Astrocyte of the cerebellum (primary cell): ENCODE measurements at places on chromosomes 5 and 9.

- no peak for DNase-seq
Observed at GRCh38 chr5:73564675-73565074, 764 bp downstream of the ANKRA2 start.

DNA sequence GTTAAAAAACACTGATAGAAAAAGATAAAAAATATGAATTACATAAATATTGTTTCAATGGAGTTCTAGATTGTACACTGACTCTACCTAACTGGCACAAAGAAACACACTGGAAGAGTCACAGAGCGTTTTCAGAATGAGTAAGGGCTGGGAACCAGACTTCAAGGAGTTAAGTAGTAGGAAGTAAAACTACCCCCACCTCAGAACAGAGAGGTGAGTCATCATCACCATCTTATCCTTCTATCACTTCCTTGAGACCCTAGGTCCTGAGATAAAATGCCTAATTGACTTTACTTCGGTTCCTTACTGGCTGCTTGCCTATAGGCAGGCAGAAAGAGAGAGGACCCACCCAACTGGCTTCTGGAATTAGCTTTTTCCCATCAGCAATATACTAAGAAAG is 79.7 kb downstream of the ELAVL2 start:
- no peak for DNase-seq

DNA sequence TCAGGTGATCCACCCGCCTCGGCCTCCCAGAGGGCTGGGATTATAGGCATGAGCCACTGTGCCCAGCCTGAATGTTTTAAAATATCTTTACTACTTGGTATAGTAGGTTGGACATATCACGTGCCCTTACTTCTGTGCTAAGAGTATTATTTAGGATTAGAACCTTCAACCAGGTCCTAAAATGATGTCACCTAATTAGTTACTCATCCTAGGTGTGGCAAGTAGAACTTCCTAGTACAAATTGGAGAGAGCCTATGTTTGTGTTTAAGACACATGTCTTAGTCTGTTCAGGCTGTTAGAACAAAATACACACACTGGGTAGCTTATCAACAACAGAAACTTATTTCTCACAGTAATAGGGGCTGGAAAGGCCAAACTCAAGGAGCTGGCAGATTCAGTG is 51.5 kb downstream of the ZFAND5 start:
- no peak for DNase-seq

- no peak for DNase-seq
Observed at GRCh38 chr9:30075451-30076199, 2308.8 kb upstream of the ACO1 start.

- no peak for DNase-seq
Observed at GRCh38 chr5:149363358-149363757, 5.5 kb downstream of the PCYOX1L start.

DNA sequence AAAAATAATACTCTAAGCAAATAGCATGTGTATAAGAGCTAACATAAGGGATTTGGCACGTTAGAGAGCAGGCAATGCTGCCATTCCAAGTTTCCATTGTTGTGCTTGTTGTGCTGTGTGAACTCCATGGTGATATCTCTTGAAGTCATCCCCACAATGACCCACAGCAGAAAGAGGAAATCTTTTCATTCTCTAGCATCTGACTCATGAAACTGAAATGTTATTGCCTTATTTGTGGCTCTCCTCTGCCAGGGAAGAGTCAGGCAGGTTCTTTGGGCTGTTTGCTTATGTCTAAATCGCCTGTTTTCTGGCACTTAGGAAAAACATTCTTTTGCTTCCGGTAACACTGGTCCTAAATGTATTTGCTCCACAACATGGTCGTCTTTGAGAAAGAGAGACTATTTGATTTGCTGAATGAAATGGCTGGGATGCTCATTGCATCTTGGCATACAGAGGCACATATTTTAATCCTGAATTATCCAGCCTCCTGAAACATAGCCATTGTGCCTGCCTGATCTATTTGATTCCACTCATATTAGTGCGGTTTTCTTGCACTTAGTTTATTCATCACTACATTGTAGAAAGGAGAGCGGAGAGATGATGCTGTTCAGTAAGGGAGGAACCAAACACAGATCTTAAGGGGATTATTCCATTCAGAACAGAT is 188.8 kb downstream of the CSNK1G3 start:
- peak; percentile 97 for DNase-seq

GRCh38 chr9:89022001-89022759 is 30.9 kb downstream of the S1PR3 start:
- no peak for DNase-seq

DNA sequence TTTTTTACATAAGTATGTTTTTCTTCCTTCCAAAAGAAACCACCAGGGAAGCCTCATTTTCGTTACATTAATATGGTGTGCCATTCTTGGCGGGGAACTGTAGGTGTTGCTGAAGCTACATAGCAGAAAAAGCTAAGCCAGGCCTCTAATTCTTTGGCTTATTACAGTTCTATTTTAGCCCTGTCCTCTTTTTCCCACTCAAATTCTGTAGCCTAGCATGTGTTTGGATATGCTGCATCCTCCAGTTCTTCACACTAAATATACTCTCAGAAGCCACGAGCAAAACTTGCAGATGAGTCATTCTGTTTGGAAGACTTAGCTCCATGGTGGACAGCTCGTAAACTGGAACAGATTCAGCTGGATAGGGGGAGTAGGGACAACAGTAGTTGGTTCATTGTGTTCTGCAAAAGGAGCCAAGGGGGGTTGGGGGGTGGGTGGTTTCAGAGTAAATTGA is 369.4 kb downstream of the TMEM161B start:
- peak; percentile 89 for DNase-seq

GRCh38 chr9:99807276-99807852 is 14.3 kb upstream of the NR4A3 start:
- peak; percentile 56 for DNase-seq

GRCh38 chr5:33182986-33183385 is 257.8 kb upstream of the TARS1 start:
- no peak for DNase-seq
